Activated T-helper 1 cell treated with Interleukin-2 at 50 U/mL for 16 hours (primary cell): ENCODE measurements at places on chromosomes 11 and 22.
A peak's percentile ranks its signal among the peaks of the same experiment; 100 is the strongest.

DNA sequence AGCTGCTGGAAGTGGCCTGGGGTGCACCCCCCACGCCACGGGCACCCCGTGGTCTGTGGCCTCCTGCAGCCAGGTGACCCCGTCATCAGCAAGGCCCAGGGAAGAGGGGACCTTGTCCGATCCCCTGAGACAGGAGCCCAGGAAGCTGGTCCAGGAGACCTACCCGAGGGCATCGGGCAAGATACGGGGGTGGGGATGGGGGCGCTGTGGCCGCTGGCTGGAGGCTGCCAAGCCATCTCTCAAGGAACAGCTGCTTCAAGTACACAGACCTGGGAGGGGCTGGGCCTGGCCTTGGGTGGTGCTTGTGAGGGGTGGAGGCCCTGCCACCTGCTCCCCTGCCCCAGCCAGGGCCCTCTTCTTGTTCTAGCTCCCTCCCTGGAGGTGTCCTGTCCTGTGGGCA lies 1272.1 kb downstream of the BRD1 start:
- DNase-seq = no peak

DNA sequence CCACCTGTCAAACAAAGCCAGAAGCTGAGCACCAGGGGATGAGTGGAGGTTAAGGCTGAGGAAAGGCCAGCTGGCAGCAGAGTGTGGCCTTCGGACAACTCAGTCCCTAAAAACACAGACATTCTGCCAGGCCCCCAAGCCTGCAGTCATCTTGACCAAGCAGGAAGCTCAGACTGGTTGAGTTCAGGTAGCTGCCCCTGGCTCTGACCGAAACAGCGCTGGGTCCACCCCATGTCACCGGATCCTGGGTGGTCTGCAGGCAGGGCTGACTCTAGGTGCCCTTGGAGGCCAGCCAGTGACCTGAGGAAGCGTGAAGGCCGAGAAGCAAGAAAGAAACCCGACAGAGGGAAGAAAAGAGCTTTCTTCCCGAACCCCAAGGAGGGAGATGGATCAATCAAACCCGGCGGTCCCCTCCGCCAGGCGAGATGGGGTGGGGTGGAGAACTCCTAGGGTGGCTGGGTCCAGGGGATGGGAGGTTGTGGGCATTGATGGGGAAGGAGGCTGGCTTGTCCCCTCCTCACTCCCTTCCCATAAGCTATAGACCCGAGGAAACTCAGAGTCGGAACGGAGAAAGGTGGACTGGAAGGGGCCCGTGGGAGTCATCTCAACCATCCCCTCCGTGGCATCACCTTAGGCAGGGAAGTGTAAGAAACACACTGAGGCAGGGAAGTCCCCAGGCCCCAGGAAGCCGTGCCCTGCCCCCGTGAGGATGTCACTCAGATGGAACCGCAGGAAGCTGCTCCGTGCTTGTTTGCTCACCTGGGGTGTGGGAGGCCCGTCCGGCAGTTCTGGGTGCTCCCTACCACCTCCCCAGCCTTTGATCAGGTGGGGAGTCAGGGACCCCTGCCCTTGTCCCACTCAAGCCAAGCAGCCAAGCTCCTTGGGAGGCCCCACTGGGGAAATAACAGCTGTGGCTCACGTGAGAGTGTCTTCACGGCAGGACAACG lies 11.7 kb downstream of the CXCR5 start:
- peak; percentile 62 for DNase-seq

GRCh38 chr11:108589136-108589535 lies 4.4 kb downstream of the EXPH5 start:
- no peak for DNase-seq

- DNase-seq = no peak
Measured at GRCh38 chr11:109963101-109963500, 130.1 kb upstream of the ZC3H12C start.

GRCh38 chr11:72825661-72826060 lies 11.4 kb downstream of the ATG16L2 start:
- DNase-seq = no peak
